T follicular helper cell (primary cell): ENCODE measurements at places on chromosomes 1 and 21.

GRCh38 chr1:235533476-235534168 lies 29.4 kb upstream of the B3GALNT2 start:
- no peak for DNase-seq

- DNase-seq, result no peak
Measured at GRCh38 chr1:48329486-48329885, 107.0 kb downstream of the SLC5A9 start.

- DNase-seq, result no peak
Measured at GRCh38 chr1:147612366-147612765, 58.0 kb downstream of the ACP6 start.

DNA sequence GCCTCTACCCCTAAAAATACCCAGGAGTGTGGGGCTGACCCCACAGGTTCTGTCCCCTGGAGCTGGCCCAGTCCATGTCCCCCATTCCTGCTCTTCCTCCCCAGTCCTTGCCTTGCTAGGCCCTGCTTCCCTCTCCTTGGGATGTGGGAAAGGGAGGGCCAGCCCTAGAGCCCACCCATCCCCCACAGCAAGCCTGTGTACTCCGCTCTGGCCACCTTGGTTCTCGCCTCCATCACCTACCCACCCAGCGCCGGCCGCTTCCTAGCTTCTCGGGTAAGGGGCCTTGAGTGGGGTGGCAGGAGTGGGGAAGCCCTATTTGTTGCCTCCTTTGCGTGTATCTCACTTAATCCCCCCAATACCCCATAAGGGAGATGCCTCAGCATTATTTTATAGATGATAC lies 6.7 kb downstream of the CLCNKB start:
- DNase-seq, result no peak

GRCh38 chr21:34180407-34180806 lies 107.0 kb downstream of the MRPS6 start:
- no peak for DNase-seq

DNA sequence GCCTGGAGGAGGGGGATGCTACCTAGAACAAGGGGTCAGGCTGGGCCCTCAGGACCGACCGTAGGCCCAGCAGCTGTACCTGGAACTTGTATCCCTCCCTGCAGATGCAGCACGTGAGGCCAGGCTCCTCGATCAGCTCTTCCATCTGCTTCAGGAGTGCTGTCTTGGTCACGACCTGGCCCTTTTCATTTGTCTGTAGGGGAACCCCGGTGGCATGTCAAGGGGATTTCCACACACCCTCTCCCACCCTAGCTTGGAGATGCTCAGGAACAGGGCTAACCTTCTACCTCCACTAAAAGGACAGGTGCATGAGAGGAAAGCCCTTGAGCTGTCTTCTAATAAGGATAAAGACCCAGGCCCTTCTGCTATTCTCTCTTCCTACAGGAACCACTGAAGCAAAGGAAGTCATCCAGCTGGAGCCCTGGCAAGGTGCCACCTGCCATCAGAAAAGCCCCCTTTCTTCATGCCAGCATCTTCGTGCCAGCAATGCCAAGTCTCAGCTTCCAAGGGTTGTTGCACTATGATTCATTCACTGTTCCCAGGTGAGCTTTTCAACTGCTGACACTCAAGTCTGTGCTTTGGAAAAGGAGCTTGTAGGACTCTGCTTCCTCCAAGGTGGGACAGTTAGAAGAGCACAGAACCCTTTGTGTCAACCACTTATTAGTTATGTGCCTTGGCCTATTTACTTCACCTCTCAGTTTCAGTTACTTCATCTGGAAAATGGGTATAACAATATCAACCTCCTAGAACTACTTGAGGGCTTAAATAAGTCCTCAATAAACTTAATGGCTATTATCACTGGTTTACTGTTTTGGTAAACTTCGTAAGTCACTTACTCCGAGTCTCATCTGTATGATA lies 122.1 kb downstream of the UBR4 start:
- DNase-seq, result no peak

DNA sequence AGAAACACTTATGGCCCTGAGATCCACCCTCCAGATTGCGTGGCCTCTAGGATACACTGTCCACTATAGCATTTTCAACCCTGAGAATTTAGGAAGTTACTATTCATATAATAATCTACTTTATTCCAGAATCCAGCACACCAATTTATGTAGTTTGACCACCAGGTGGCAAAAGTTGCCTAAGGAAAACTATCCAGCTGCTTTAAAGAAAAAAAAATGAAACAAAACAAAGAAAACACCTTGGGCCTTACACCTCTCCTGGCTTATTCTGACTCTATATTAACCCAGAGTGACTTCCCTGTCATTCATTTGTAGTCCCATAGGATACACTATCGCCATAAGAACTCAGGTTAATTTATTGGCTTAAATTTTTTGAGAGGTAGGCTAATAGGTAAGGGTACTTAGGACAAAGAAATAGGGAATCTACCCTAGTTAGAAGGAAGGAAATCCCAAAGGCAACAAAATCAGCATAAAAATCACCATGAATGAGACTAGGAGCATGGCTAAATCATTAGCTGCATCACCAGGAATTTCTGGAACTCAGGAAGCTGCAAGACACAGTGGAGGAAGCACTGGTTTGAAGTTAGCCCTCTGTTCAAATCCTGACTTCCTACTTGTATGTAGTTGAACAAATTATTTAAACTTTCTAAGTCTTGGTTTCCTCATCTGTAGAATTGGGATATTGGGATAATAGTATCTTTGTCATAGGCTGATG lies 107.5 kb downstream of the SPAG17 start:
- no peak for DNase-seq

DNA sequence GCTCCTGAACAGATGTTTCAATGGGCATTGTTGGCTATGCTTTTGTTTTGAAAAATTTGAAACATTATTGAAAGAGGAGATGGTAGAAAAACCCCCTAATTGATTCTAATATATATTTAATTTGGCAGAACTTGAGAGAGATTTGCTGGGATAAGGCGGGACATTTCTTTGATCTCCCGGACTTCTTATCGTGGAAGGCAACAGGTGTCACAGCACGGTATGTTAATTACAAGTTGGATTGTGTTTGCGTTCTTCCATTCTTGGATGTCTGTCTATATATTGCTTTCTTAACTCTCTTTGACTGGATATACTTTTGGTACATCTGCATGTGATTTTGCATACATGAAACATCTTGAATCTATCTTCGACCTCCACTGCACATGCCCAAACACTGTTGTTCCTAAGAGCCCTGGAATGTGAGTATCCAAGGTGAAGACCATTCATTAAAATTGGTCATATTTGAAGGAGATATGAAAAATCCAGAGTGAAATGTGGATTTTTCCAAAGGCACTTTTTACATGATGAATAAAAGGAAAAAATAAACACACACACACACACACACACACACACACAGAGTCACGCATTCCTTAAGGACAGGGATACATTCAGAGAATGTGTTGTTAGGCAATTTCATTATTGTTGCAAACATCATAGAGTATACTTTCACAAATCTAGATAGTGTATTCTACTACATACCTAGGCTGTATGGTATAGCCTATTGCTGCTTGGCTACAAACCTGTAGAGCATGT lies 81.9 kb downstream of the FGGY start:
- no peak for DNase-seq

GRCh38 chr1:16960560-16961296 lies 19.7 kb downstream of the MFAP2 start:
- peak; percentile 67 for DNase-seq

GRCh38 chr1:61226791-61227567 lies 144.6 kb downstream of the NFIA start:
- no peak for DNase-seq

GRCh38 chr1:197674286-197674685 lies 101.0 kb downstream of the DENND1B start:
- DNase-seq, result no peak

- no peak for DNase-seq
Measured at GRCh38 chr1:225670806-225671733, 18.1 kb upstream of the ENAH start.

DNA sequence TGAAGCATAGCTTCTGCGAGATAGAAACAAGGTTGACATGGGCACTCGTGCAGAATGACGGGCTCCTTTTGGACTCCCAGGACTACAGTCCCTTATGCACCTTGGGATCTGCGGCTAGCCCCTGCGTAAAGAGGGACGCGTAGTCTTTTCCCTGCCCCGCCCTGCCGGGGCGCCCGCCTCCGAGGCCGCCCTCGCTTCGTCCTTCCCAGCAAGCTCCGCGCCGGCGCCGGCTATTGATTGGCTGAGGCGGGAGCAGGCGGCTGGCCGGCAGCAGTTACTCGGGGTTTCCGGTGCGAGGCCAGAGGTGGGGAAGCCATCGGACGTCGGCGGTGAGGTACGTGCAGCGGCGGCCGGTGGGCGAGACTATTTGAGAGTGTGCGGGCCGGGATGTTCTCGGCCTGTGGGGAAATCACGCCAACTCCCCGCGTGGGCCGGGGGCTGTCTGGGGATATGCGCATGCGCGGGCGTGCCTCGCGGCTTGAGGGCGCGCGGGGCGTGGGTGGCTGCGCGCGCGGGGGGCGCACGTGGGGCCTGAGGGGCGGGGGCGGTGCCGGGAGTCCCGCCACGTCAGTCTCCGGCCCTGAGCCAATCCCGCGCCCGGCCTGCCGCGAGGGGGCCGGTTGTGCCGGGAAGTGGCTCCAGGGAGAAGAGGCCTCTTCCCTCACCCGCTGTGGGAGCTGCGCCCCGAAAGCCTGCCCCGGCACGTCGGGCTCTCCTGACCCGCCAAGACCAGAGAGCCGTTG lies at the start of gene TXLNA:
TXLNA (plus strand) TSS at position 233 of the 743 bp plus-strand sequence. CDS start 671 bp downstream, outside the sequence.
- peak; percentile 80 for DNase-seq

DNA sequence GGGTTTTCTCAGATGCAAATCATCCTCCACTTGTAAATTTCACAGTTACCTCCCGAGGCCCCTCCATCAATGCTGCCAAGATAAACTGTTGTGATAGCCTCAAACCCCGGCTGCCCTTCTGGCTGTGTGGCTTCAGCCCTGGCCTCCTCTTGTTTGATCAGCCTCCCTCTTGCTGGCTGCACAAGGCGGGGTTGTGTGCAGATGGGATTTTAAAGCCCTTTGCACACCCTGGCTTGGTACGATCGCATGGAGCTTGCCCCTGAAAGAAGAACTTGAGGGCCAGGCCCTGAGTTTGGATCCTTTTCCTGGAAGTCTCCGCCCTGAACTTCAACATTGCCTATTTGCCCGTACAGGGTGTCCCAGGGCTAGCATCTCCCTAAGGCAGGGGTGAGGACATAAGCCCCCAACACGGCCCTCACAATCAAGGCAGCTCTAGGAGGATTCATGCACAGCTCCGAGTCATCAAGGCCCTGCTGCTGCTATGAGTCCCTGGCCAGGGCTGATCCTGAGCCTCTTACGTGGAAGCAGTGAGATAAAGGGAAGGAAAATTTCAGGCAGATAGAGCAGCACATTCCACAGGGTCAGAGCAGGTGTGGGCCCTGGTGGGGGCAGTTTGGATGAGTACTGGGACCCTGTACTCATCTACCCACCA lies 181.2 kb upstream of the VAMP3 start:
- DNase-seq, result no peak

DNA sequence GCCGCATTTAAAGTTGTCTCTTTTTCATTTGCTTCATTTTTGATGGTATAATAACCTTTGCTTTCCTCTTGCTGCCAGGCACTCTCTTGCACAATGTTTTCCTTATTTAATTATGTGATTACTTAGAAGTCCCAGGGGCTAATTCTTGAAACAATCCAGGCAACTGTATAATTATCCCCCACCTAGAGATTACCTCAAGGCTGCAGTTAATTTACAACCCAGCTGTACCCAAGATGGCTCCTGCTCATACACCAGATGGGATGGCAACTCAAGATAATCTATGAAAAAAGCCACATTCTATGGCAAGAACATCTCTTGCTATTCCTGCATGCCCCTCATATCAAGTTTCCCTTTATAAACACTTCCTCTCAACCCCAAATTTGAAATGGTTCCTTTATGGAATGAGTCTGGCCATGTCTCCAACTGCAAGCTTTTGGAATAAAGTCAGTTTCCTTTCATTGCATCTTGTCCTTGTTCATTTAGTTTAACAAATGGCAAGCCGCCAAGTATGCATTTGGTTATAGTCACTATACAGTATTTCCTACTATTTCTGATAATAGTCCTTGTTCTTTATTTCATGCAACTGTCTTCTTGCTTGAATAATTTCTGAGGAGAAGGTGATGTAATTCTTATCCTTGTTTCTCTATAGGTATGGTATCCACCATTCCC lies 1042.6 kb downstream of the PLA2G4A start:
- DNase-seq, result no peak

DNA sequence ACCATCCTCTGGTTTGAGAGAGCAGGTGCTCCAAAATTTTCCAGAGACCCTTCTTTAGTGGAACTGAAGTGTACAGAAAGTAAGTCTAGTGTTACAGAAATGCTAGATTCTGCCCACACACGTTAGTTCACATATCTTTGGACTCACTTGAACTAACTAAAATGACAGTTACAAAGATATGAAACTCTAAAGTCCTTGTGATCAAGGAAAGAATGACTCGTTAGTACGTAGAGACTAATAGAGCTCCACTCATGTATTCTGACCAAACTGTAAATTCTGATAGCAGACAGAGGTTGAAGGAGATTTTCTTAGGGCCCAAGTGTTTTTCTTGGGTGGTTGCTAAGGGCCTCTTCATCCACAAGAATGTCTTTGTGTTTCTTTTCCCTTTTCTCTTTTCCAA lies 491.5 kb upstream of the B3GALT2 start:
- DNase-seq, result no peak

DNA sequence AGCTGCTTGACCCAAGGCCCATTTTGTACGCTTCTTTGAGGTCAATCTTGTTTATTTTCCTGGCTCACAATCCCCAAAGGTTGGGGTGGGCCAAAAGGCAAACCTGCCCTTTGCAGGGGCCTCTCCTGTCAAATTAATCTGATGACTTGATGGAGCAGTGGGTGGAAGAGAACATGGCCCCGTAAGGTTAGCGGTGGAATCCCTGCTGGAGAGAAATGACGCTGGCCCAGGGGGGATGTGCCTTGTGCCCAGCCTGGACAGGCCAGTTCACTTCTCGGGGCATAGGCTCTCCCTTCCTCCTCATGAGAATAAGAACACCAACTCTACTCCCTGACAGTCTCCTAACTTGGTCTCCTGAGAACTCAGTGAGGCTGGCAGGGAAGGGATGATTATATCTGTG lies 40.5 kb downstream of the C1orf198 start:
- DNase-seq, result no peak

- no peak for DNase-seq
Measured at GRCh38 chr1:223326776-223327175, 37.2 kb downstream of the SUSD4 start.

- DNase-seq, result no peak
Measured at GRCh38 chr1:203305809-203306088, 430 bp downstream of the BTG2 start.

- no peak for DNase-seq
Measured at GRCh38 chr1:109808703-109809102, 45.0 kb upstream of the EPS8L3 start.
